ENCODE measurements at places on chromosomes 11 and 22. TPM values are rescaled to one million over a fixed set of nuclear protein-coding genes. Genes with fewer than 3 reads are reported as not detected.

The MMP12 gene
- total RNA-seq = not detected

The MUC6 gene
- total RNA-seq = 0.18 TPM

The GRIA4 gene
- total RNA-seq = not detected

GRCh38 chr11:59802639-59803176 lies 7.9 kb downstream of the MRPL16 start:
- H3K27me3 ChIP-seq = no peaks in the 10 kb centered on the region
- no peak overlapping the region for H3K27ac ChIP-seq
- H3K4me1 ChIP-seq = peaks cover 25% of the 10 kb centered on the region
- peaks cover 42% of the 10 kb centered on the region for H3K36me3 ChIP-seq
- H3K4me3 ChIP-seq = no peak overlapping the region
- DNase-seq = peak; percentile 84

DNA sequence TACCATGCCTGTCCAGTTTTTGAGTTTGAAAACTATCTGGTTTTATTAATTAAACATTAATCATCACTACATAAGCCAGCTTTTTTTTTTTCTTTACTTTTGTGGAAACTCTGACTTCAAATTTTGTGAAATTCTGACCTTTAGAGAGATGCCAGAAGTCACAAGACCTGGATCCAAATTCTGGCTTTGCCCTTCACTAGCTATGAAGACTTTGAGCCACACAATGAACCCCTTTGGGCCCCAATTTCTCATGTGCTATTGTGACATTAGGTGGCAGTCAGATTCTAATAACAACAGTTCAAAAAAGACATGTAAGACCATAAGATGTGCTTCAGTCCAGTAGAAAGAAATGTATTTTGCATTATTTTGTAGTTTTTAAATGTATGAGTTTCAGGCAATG lies 60.3 kb downstream of the ZC3H12C start:
- no peak overlapping the region for H3K27ac ChIP-seq
- no peaks in the 10 kb centered on the region for H3K27me3 ChIP-seq
- no peak for DNase-seq
- H3K36me3 ChIP-seq = peaks cover 34% of the 10 kb centered on the region

DNA sequence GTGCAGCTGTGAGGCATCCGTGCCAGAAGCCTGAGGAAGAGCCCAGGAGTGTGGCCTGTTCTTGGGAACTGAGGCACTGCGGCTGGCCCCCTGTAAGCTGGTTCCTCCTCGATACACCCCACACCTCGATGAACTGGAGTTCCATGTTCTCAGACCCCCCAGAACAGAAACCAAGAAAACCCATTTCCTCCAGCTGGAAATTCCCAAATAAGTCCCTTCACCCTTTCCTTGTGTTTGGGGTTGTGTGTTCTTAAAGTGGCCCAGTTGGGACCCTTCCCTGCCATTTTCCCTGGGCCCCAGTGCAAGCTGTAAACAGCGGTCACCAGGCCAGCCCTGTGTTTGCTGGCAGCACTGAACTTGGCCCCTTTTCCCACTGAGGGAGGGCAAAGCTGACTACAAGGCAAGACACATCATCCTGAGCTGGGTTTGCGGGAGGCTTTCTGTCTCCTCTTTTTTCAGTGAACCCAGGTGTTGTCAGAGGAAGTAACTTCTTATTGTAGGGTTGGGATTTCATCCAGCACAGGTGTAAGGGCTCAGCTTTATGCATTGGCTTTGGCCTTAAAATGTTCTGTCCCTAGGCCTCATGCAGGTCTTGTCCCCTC lies 60.1 kb upstream of the MPEG1 start:
- H3K27me3 ChIP-seq = peaks cover 8% of the 10 kb centered on the region
- H3K36me3 ChIP-seq = no peaks in the 10 kb centered on the region
- H3K4me1 ChIP-seq = peaks cover 3% of the 10 kb centered on the region
- DNase-seq = no peak
- peak overlapping the region; percentile 59 for H3K27ac ChIP-seq
- no peak overlapping the region for H3K4me3 ChIP-seq
